ENCODE measurements at places on chromosomes 3 and 15.

DNA sequence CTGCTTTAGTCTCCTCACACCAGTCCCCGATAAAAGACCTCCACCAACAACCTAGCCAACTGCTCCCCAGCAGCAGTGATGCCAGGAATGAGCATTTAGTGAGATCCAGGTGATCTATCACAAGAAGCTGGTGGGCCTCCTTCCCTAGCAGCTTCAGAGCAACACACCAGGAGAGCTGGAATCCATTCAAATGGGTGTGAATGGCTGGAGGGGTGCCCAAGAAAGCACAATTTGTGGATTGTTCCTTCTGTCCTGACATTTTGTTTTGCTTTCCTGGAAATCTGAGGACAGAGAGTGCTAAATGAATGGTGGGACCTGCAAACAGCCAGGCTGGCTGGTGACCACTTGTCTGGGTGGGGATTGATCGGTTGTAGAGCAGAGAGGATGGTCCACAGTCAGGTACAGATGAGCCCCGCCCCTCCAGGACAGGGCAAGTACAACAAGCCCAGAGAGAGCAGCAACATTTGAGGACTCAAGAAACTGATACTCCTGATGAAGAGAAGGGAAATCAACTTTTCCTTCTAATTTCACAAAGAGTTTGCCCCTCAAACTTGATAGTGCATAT lies 316.8 kb downstream of the VPS13C start:
- DNase-seq: no peak

GRCh38 chr3:150419076-150419868 lies 11.2 kb downstream of the TSC22D2 start:
- DNase-seq: no peak

GRCh38 chr3:184455991-184456390 lies 76.1 kb downstream of the CHRD start:
- no peak for DNase-seq

GRCh38 chr15:38670128-38671005 lies 105.8 kb upstream of the RASGRP1 start:
- DNase-seq: no peak

- no peak for DNase-seq
Observed at GRCh38 chr3:17259685-17260084, 374.9 kb downstream of the PLCL2 start.

DNA sequence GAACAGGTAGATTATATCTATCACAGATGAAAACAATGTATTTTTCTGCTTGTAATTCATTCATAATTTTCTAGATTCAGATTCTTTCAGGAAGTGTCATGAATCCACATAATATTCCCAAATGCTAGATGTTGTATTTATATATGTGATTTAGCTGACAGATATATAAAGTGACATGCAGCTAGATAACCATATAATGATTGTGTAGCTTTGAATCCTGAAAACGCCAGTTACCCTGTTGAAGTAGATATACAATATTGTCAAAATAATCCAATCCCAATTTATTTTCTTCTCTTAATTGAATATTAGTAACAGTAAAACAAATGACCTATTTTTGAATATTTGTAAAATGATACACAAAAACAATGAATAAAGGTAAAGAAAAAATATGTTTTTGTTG lies 738.4 kb downstream of the CADM2 start:
- no peak for DNase-seq

- no peak for DNase-seq
Observed at GRCh38 chr3:169846458-169847193, 23.1 kb downstream of the LRRC31 start.

DNA sequence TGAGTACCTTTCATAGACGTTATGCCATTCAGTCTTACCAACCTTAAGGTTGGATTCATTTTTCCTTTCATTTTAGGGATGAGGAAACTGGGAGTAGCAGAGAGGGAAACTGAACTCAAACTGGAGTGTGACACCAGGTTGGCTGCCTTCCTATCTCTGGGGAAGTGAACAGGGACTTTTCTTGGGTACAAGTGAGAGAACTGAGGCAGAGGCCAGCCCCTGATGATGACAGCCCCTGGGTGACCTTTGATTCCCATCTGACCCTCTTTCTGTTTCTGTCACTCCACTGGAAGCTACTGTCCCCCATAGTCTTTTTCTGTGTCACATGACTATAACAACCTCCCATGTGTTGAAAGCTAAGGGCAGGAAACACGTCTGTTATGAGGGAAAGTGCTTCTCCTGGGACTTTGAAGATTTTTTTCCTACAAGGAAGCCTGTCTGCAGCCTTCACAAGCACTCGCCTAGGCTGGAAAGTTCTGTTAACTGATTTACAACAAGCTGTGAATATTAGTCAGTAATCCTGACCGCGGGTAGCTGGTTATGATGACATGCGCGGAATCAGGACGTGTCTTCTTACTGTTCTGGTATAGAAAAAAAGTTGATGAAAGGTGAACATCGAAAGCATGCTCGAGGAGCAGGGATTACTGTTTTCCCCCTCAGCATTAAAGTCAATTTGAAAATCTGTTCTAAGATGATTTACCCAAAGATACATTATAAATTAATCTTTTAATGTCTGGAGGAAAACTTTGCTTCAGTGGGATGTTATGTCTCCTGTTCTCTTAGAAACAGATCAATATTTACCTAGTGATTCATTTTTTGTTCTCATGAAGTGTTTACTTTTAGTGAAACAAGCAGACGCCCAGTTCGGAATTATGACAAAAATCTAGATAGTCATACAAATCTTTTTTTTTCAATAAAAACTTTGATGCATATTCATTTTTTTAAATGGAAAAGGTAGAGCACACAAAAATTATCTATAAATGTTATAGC lies 31.5 kb downstream of the ABHD2 start:
- no peak for DNase-seq

GRCh38 chr3:110323349-110323748 lies 748.3 kb upstream of the NECTIN3 start:
- DNase-seq: no peak

GRCh38 chr3:116524453-116525210 lies 79.3 kb upstream of the LSAMP start:
- DNase-seq: no peak

GRCh38 chr3:4309491-4310128 lies 6.4 kb downstream of the SETMAR start:
- DNase-seq: no peak

- DNase-seq: no peak
Observed at GRCh38 chr3:151404316-151404715, 19.8 kb upstream of the P2RY12 start.

DNA sequence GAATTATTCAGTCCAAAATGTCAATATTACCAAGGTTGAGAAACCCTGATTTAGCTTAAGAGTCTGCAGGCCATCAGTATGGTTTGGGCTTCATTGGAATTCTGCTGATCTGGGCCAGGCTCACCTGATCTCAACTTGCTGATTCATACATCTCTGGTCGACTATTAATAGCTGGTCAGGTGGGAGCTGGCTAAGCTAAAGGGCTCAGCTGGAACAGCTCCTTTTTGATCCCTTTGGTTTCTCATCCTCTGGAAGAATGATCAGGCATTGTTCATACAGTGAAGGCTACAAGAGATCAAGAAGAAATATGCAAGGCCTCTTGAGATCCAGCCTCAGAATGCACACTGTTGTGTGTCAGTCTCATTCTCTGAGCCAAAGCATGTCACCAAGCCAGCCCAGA lies 123.3 kb upstream of the MME start:
- DNase-seq: no peak
